ENCODE measurements at places on chromosomes 5 and 9. TPM values are rescaled to one million over a fixed set of nuclear protein-coding genes. Genes with fewer than 3 reads are reported as not detected.

The MAMDC2 gene
- total RNA-seq: 5.9 TPM

The RAD50 gene
- total RNA-seq: 36.3 TPM

The CACFD1 gene
- 15.9 TPM for total RNA-seq

The GABRA6 gene
- not detected for total RNA-seq

The TAF1L gene
- total RNA-seq: 0.06 TPM

The ZNF608 gene
- 8.5 TPM for total RNA-seq

The PCDHGA12 gene
- total RNA-seq: 7.9 TPM

The IL9 gene
- not detected for total RNA-seq

- H3K27ac ChIP-seq: no peak overlapping the region
- no peaks in the 10 kb centered on the region for H3K4me1 ChIP-seq
- no peak overlapping the region for H3K4me3 ChIP-seq
- H3K27me3 ChIP-seq: no peaks in the 10 kb centered on the region
Measured at GRCh38 chr5:160445132-160445531, 23.5 kb downstream of the PTTG1 start.

DNA sequence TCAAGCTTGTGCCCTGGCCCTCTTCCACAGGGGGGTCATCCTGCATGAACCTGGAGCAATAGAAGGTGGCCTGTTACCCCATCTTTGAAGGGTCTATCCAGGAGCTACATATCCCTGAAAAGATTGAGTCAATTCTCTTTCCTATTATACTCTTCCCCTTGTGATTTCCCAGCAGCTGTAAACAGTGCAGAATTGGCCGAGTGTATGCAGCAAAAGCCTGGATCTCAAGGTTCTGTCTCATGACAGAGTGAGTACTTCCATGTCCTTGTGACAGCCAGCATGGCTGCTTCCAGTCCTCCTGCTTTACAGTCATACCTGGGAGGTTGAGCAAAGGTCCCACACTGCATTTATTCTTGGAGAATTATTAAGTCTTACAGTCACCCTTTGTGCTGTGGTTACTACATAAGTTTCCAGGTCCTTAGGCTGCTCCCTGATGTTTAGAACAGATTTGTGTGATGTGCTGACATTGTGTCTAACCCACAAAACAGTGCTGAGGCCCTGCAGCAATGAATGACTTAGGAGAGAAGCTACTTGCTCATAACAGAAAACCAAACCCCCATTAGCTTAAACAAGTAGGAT lies 67.5 kb downstream of the NREP start:
- H3K4me1 ChIP-seq: no peaks in the 10 kb centered on the region
- H3K27me3 ChIP-seq: no peaks in the 10 kb centered on the region
- no peak overlapping the region for H3K27ac ChIP-seq
- no peak for DNase-seq
- H3K4me3 ChIP-seq: no peak overlapping the region
- H3K36me3 ChIP-seq: no peaks in the 10 kb centered on the region

DNA sequence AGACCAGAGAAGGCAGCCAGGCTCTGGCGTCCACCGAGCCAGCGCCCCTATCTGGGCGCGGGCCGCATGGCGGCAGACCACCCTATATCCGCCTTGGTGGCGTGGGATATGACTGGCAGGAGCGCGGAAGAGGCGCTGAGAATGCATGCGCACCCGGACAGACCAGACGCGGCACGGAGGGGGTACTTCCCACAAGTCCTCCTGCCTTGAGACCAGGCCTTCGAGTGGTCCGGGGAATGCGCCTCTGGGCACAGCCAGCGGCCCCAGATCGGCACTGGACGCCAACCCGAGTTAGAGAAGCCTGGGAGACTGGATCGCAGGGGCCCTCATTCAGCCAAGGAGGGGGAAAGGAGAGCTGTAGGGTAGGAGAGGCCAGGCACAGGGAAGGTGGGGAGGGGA lies 2.5 kb upstream of the LMX1B start:
- no peaks in the 10 kb centered on the region for H3K27me3 ChIP-seq
- H3K4me1 ChIP-seq: no peaks in the 10 kb centered on the region
- H3K27ac ChIP-seq: no peak overlapping the region
- no peak overlapping the region for H3K4me3 ChIP-seq
- no peak for DNase-seq

GRCh38 chr9:116569111-116569510 lies 118.0 kb upstream of the TRIM32 start:
- no peaks in the 10 kb centered on the region for H3K36me3 ChIP-seq
- H3K27me3 ChIP-seq: no peaks in the 10 kb centered on the region
- no peak for DNase-seq
- H3K4me1 ChIP-seq: no peaks in the 10 kb centered on the region

- no peaks in the 10 kb centered on the region for H3K27me3 ChIP-seq
- no peak overlapping the region for H3K27ac ChIP-seq
- H3K36me3 ChIP-seq: no peaks in the 10 kb centered on the region
- no peak overlapping the region for H3K4me3 ChIP-seq
- H3K4me1 ChIP-seq: no peaks in the 10 kb centered on the region
Measured at GRCh38 chr9:135858491-135859185, 48.7 kb downstream of the CAMSAP1 start.

DNA sequence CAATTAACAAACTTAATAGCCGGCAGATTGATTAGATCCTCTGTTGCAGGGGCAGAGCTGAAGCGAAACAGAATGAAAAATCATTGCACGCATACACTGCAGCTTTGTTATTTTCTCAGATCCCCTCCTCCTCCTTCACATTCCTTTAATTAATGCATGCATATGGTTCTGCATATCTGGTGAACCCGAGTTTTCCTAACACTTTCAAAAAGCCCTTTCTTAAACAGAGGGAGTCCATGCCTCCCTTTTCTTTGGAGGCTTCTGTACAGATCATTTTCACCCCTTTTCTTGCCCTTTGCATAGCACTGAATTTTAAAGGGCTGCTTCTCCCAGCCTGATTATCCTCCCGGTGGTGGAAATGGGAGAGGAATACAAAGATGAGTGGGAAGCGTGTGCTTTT lies 136.6 kb upstream of the TBCA start:
- no peaks in the 10 kb centered on the region for H3K27me3 ChIP-seq
- no peak overlapping the region for H3K4me3 ChIP-seq
- H3K36me3 ChIP-seq: no peaks in the 10 kb centered on the region

- H3K4me3 ChIP-seq: peak overlapping the region; percentile 18
- no peaks in the 10 kb centered on the region for H3K27me3 ChIP-seq
- peak; percentile 48 for DNase-seq
- no peaks in the 10 kb centered on the region for H3K4me1 ChIP-seq
Measured at GRCh38 chr5:88674356-88675167, 208.4 kb downstream of the MEF2C start.

DNA sequence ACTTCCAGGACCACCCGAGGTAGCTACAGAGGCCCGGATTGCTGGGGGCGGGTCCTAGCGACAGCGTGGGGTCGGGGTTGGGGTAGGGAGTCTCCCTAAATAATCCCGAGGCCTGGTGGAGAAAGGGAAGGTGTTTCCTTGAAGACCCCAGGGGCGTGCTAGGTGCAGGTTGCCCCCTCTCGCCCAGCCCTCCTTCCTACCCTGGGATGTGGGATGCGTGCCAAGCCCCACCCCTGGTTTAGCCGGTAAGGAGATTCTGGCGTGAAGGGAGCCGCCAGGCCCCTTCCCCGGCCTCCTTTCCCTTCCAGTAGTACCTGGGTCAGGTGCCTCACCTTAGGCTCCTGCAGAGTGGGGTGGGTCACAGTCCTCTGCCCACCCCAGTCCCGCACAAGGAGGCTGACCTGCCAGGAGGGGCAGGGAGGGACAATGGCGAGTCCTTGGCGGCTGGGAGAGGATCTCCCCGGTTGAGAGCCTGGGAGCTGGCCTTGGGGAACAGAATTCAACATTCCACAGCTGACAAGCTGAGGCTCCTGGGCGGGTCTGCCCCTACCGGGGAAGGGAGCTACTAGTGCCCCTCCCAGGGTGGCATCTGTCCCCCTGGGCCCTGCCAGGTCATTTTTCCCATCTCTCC lies 674 bp downstream of the TSPAN17 start:
- H3K4me1 ChIP-seq: no peaks in the 10 kb centered on the region
- H3K27me3 ChIP-seq: no peaks in the 10 kb centered on the region
- DNase-seq: peak; percentile 89
- no peak overlapping the region for H3K27ac ChIP-seq
- no peaks in the 10 kb centered on the region for H3K36me3 ChIP-seq

DNA sequence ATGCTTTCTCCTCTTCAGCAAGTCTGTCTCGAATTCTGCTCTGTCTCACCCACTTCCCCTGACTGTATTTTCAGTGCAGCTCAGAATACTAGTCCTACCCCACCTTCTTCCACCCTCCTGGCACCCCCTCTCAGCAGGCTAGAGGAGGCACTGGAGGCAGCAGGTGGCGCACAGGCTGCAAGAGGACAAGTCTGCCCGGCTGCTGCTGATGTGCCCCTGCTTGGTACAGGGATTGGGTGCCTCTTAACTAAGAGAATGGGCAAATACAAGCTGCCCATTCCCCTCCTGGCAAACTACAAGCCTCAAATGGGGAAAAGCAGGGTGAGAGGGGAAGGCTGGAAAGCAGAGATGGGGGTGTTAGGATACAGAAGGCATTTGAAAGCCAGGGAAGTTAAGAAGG lies 5.1 kb downstream of the TLN1 start:
- H3K27ac ChIP-seq: peak overlapping the region; percentile 92
- DNase-seq: peak; percentile 81
- peaks cover 12% of the 10 kb centered on the region for H3K36me3 ChIP-seq
- H3K4me3 ChIP-seq: no peak overlapping the region
- H3K4me1 ChIP-seq: peaks cover 2% of the 10 kb centered on the region

- H3K27me3 ChIP-seq: no peaks in the 10 kb centered on the region
- H3K4me3 ChIP-seq: no peak overlapping the region
- no peak overlapping the region for H3K27ac ChIP-seq
- H3K4me1 ChIP-seq: no peaks in the 10 kb centered on the region
- H3K36me3 ChIP-seq: no peaks in the 10 kb centered on the region
Measured at GRCh38 chr5:121377461-121377860, 474.2 kb upstream of the FTMT start.

- H3K4me1 ChIP-seq: no peaks in the 10 kb centered on the region
- H3K27me3 ChIP-seq: no peaks in the 10 kb centered on the region
- peak overlapping the region; percentile 56 for H3K4me3 ChIP-seq
- no peak overlapping the region for H3K27ac ChIP-seq
- H3K36me3 ChIP-seq: no peaks in the 10 kb centered on the region
- DNase-seq: peak; percentile 53
Measured at GRCh38 chr5:114055318-114056184, 306.3 kb upstream of the KCNN2 start.

DNA sequence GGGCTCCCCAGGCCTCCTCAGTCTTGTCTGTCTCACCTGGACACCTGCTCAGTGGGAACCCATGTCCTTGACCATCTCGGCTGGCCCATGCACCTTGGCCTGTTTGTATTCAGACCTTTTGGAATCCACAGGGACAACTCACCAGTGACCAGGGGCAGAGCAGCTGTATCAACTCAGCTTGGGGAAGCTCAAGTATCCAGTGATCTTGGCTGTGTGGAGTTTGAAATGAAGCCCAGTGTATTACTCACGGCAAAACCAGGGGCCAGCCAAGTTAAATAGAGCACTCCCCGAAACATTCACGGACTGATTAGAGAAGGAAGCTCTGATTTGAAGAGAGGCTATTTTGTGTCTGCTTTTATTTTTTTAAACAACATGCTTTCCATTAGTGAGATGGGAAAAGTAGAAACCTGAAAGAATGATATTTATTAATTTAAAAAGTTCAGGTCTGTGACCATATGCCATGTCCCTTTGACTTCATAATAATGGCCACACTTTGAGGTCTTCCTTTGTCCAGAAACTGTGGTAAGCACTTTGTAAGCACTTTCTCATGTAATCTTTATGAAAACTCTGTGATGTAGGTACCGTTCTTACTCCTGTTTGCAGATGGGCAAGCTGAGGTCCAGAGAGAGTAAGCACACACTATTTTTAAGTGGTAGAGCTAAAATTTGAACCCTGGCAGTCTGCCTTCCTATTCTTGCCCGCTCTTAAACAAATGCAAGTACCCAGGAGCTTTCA lies 656.5 kb downstream of the BNC2 start:
- H3K4me1 ChIP-seq: no peaks in the 10 kb centered on the region
- H3K4me3 ChIP-seq: no peak overlapping the region
- peak overlapping the region; percentile 79 for H3K27ac ChIP-seq
- no peaks in the 10 kb centered on the region for H3K27me3 ChIP-seq
- DNase-seq: peak; percentile 76

Measured in aorta (tissue), 5 donors.